ENCODE measurements at places on chromosomes 5 and 9.

GRCh38 chr9:15501179-15501578 is 9.6 kb downstream of the PSIP1 start:
- DNase-seq, result no peak

DNA sequence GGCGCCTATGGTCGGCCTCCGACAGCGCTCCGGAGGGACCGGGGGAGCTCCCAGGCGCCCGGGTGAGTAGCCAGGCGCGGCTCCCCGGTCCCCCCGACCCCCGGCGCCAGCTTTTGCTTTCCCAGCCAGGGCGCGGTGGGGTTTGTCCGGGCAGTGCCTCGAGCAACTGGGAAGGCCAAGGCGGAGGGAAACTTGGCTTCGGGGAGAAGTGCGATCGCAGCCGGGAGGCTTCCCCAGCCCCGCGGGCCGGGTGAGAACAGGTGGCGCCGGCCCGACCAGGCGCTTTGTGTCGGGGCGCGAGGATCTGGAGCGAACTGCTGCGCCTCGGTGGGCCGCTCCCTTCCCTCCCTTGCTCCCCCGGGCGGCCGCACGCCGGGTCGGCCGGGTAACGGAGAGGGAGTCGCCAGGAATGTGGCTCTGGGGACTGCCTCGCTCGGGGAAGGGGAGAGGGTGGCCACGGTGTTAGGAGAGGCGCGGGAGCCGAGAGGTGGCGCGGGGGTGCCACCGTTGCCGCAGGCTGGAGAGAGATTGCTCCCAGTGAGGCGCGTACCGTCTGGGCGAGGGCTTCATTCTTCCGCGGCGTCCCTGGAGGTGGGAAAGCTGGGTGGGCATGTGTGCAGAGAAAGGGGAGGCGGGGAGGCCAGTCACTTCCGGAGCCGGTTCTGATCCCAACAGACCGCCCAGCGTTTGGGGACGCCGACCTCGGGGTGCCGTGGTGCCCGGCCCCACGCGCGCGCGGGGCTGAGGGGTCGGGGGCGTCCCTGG is 561 bp downstream of the DAPK1 start:
- no peak for DNase-seq

DNA sequence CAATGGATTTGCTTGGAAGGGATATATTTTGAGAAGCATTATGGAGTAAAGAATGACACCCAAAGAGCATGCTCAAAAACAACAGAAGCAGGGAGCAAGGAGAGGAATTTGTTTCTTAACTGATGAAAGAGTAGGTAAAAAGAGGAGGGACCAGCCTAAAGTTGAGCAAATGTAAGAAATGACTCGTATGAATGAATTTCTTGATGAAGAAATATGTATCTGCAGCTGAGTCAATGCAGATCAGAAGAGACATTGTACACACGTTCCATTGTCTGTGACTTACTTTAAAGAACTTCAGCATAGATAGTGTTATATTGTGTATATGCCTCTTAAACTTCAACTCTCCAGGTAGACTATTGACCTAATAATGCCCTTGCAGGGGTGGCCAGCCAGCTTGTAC is 112.7 kb upstream of the NREP start:
- DNase-seq, result no peak

GRCh38 chr5:41763081-41763480 is 107.1 kb downstream of the OXCT1 start:
- no peak for DNase-seq

DNA sequence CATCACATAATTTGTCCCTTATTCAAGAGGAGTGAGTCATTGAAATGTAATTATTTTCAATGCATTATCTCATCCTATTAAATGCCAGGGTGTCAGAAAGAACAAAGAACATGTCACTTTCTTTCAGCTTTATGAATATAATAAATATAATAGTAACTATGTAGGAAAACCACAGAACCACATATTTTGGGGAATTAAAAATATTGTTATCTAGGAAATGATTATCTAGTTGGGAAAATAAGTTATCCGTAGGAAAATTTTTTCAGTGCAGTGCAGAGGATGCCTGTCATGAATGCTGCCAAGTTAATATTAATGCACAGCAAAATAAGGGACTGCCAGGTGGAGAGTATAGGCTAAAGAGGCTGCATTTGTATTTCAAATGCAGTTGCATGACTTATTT is 844.8 kb downstream of the MAT2B start:
- DNase-seq, result no peak

GRCh38 chr9:127796225-127796813 is 6.4 kb upstream of the FPGS start:
- no peak for DNase-seq

GRCh38 chr5:372556-372995 is 51.1 kb downstream of the AHRR start:
- DNase-seq, result no peak

Data from stimulated activated CD8-positive, alpha-beta memory T cell treated with anti-CD3 and anti-CD28 coated beads, Interleukin-15, amount 100 ng/mL, for 24 hours (primary cell).